NCI-H1105 (cell line): ENCODE measurements at places on chromosomes 12 and 14.
A peak's percentile ranks its signal among the peaks of the same experiment; 100 is the strongest.

DNA sequence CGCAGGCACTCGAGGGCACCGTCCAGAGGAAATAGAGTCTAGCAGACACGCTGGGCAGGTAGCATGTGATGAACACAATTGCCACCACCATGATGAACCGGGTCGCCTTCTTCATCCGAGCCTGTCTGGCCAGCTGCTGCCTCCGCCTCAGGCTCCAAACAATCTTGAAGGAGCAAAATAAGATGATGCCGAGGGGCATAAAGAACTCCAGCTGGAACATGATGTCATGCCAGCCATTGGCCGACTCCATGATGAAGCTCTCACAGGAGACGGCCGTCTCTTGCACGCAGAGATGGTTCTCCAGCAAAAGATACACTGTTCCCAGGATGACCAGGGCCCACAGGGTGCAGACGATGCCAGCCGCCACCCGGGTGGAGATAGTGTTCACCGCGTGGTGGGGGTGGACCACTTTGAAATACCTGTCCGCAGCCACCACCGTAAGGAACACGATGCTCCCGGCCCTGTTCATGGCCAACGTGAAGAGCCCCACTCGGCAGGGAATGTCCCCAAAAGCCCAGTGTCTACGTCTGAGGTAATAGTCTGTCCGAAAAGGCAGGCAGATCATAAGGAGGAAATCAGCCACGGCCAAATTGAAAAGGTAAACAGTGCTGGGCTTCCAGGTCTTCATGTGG is 945 bp downstream of the HCAR1 start:
- DNase-seq: no peak

- DNase-seq: no peak
Measured at GRCh38 chr12:85299053-85299452, 19.0 kb downstream of the ALX1 start.

GRCh38 chr12:70983692-70984091 is 63.2 kb upstream of the PTPRR start:
- DNase-seq: no peak

DNA sequence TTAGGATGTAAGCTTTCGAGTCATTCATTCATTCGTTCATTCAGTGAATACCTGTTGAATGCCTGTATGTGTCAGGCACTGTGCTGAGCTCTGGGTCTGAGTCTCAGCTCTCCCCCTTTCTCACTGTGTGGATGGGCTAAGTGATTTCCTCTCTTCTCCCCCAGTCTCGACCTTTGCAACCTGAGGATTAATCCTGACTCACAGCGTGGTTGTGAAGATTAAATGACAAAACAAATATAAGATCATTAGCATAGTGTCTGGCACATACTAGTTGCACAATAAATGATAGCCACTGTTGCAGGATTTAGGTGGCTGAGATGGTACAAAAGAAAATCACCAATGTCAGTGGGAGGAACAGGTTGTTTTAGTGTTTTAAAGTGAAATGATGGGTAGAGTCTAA is 136.7 kb downstream of the GPR135 start:
- DNase-seq: no peak

- no peak for DNase-seq
Measured at GRCh38 chr14:26987744-26988363, 390.0 kb upstream of the NOVA1 start.

GRCh38 chr14:34180434-34180833 is 229.6 kb upstream of the EGLN3 start:
- DNase-seq: no peak

DNA sequence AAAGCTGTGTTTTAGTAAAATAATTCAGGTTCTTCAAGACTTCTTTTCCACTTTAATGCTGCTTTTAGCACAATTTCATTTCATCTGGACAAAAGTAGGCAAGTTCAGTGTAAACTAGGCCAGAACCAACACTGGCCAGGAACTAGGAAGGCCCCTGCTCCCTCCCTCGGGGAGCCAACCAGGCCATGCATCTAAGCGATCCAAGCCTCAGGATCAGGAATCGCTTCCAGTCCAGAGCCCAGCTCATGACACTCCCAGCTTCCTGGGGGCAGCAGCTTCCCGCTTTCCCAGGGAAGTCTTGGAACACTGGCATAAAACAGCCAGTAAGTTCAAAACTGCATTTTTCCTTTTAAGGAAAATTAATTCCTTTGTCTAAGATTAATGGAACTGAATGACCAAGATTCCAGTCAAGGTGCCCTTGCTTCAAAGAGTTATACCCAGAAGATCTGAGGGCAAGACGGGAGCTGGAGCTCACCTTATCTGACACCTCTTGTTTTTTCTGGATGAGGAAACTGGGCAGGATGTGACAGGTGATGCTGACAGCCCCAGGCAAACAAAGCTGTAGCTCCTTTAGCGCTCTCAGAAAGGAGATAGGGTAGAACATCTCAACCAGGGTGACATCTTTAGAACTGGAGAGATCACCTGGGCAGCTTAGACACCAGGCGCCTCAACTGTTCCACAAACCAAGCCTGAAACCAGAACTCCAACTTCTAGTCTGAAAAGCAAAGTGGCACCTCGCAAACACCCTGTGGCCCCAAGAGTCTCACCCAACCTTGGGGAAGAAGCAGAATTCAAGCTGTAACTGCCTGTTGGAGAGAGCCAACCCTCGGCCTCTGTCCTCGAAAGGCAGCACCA is 61.4 kb upstream of the PNMA1 start:
- DNase-seq: no peak

- DNase-seq: peak; percentile 47
Measured at GRCh38 chr14:50954811-50955372, 10.6 kb upstream of the PYGL start.

GRCh38 chr14:48584031-48584430 is 908.6 kb upstream of the MDGA2 start:
- DNase-seq: no peak

- peak; percentile 26 for DNase-seq
Measured at GRCh38 chr12:1642513-1642912, 13.5 kb downstream of the WNT5B start.

- DNase-seq: no peak
Measured at GRCh38 chr12:25710128-25710527, 157.0 kb upstream of the LMNTD1 start.

- peak; percentile 1 for DNase-seq
Measured at GRCh38 chr12:119780786-119781434, 96.2 kb downstream of the CIT start.

- no peak for DNase-seq
Measured at GRCh38 chr12:108305991-108306501, 33.1 kb downstream of the CMKLR1 start.

DNA sequence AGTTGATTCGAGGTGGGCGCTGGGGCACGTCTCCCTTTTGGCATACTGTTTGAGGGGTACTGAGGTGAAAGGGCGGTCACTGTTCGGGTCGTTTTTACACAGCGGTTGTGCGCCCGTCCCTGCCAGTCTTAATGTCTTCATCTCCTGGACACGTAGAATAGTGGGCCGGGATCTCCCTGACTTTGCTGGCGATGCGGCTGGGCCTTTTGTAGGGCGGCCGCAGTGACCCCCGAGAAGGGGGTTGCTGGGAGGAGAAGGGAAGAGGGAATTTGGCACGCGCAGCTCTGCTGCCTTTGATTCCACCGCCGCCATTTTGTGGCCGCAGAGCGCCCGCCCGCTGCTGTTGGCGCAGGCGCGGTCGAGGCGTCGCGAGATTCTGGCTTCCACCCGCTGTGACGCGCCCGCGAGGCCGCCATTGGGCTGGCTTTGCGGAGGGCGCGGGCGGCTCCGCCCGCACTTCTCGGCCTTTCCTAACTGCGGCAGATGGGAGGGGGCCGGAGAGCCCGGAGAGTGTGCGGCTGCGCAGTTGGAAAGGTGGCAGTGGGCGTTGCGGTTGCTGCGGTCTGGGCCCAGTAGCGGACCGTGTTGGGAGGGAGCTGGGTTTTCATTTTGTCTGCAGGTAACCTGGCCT is 542 bp downstream of the SRSF5 start:
- DNase-seq: peak; percentile 96

DNA sequence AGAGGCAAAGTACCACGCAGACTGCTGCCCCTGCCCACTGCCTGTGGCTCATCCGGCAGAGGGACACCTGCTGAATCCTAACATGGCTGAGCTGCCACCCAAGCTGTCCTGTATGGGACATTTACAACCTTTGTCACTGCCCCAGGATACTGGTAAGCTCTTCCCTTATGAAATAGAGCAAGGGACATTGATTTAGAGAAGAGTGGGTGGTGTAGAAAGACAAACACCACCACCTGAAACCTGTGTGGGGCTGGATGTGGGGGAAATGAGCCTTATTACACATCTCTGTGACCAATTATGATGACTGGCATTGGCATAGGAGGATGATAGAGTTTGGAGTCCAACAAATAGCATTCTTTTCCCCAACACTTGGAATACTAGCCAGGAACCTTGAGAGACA is 81.2 kb upstream of the GZMB start:
- no peak for DNase-seq

DNA sequence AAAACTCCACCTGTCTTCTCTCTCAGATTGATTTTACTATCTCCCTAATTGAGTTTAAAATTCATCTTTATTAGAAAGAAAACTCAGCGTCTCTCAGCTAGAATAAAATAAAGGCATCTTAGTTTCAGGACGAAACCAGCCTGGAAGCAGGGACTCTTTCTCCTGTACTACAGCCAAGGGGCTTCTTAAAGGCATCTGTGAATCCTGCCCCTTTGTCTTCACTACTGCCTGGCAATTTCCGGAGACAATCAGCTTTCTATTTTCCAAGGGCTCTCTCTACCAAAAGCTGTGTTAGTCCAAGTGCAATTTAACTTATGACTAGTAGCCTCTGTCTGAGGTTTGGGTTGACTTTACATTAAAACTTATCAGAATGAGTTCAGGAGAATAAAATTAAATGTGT is 623.3 kb upstream of the FOXG1 start:
- DNase-seq: no peak

- DNase-seq: no peak
Measured at GRCh38 chr12:102215992-102216691, 18.5 kb upstream of the PMCH start.

- DNase-seq: no peak
Measured at GRCh38 chr12:109109746-109110350, 6.5 kb upstream of the ACACB start.

DNA sequence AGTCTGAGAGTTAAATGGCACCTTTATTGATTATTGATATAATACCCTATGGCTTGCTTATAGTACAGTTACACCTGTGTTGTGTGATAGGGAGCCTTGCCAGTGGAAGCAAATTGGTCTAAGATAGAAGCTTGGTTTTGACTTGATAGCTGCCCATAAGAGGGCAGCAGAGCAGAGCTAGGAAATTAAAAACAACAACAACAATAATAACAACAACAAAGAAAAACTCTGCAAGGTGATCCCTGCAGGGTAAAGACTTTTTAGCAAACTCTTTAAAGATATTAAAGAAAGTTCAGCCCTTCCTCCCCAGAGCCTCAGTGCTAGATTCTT is 18.0 kb upstream of the RNASE10 start:
- DNase-seq: no peak

DNA sequence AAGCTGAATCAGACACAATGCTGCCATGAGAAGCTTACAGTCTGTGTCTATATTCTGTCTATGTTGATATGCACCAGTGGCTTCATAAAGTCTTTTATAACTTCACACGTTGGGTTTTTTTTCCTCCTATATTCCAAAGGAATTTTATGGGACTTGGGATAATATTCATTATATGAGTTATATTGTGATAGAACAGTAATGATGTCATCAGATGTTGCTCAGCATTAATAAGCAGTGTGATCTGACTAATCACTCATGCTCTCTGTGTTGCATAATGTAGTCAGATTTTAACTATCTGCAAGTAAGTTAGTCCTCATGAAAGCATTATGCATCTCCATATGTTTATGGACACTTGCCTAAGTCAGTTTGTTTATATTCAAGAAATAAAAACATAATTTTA is 159.6 kb downstream of the PLCZ1 start:
- no peak for DNase-seq

- no peak for DNase-seq
Measured at GRCh38 chr12:110349514-110350151, 53.9 kb downstream of the ANAPC7 start.

DNA sequence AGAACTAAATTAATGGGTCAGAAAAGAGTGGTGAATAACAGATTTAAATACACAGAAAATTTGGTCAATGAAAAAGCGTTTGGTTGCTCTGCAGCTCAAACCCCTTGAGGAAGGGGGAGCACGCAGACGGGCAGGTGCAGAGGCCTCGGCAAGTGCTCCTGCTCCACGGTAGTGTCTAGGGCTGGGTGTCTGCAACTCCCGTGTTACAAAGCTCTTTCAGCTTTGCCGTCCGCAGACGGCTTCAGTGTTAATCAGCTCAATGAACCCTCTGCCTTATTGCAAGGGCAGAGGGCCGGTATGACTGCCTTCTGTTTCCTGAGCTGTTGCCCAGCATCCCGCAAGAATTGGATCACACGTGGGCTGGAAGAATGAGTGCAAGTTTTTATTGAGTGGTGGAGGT is 125.7 kb upstream of the TRHDE start:
- peak; percentile 13 for DNase-seq

- no peak for DNase-seq
Measured at GRCh38 chr12:46409342-46409741, 36.8 kb upstream of the SLC38A2 start.

- no peak for DNase-seq
Measured at GRCh38 chr14:91870001-91870400, 2.7 kb upstream of the TC2N start.

DNA sequence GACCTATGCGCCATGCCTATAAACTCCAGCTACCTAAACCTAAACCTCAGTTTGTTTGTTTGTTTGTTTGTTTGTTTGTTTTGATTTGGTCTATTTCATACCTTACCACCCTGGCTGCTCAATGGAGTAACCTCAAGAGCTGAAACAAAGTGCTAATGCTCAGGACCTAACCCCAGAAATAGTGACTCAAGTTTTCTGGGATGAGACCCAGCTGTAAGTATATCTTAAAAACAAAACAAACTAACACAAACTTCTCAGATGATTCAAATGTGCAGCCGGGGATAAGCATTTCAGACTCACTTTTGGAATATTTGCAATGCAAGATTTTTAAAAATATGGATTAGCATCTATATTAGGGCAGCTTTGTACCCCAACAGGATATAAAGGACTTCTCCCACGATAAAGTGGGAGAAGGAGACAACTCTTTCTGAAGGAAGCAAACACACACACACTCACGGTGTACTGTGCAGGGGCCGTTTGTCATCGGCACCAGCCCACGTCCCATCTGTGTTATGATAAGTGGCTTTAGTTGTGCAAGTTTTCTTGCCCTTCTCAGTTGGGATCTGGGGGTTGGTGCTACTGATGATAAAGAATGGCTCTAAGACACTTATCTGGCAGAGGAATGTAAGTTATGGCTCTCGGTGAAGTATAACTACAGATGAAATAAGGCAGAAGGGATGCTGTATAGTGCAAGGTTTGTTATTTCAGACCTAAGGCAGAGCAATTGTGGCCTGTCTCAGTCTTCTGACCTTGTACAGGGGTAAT is 516.7 kb upstream of the TMEM132C start:
- no peak for DNase-seq

GRCh38 chr12:47156167-47156736 is 76.5 kb upstream of the AMIGO2 start:
- DNase-seq: no peak
